ENCODE measurements at places on chromosomes 11 and 22.

DNA sequence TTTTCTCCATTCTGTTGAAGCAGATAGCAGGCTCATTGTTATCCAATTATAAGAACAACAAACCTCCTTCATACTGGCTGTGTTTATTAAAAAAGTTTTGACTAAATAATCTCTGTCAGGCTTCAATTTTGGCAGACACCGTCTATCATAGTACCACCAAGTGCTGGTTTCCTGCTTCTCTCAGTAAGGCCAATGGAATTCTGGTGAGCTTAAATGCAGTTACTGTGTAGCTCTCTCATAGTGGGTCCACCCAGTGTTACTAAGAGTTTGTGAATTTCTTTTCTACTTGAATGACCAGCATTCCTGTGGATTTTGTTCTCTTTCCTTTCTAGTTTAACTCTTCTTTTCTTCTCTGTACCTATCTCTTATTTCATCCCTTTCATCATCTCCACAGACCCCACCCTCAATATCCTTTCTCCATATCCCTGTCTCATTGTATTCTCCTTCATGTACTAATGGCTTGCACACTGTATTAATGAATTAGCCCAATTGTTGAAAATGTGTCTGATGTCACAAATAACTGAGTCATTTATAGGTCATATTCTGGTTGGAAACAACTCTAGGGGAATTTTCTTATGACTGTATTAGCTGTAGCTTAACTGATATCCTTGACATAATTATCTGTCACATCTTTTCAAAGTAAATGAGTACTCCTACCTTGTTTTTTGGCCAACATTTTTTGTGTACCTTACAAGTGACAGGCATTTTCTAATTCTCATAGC is 372.1 kb downstream of the FAT3 start:
- DNase-seq: no peak

DNA sequence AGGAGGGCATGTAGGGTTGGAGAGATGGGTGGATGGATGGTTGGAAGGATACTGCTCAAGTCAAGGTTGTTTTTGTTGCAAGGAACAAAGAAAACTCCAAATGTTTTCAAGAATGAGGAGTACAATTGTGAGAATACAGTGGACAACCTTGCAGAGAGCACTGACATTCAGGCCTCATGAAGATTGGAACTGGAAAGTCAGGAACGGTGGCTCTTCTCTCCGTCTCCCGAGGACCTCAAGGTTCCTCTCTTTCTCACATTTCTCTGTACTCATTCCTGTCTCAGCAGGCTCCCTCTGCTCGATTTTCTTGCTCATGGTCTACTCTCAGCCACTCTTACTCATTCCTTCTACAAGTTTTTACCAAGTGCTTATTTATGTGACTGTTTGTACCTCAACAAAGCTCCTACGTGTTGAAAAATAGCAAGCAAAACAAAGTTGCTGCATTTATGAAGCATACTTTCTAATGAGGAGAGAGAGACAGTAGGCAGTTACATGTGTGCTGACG is 97.6 kb downstream of the SWAP70 start:
- DNase-seq: no peak

DNA sequence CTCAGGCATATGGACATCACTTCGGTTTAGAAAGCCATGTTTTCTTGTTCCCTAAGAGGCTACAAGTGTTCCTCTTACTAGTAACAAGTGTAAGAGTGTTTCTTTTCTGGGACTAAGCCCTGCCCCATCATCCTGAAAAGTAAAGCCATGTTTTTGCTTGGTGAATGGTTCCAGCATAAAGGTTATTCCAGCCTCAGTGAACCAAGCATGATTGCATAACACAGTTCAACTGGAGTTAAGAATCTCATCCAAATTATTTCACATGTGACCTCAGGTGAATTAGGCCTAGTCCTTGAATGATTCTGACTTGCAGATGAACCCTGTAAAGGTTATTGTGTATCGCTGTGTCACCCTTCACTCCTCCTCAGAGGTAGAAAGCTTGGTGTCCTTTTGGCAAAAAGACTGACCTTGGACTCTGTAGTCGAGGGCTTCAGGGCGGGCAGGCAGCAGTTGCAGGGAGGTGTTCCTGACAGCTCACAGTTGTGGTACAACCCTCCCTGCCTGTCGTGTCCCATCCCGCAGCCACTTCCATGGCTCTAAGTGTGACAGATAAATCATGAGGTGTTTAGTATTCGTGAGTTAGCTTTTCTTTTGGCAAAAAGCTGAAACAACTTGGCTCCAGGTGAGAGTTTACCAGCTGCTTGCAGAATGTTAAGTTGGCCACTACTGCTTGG is 321.8 kb downstream of the CADM1 start:
- DNase-seq: no peak

DNA sequence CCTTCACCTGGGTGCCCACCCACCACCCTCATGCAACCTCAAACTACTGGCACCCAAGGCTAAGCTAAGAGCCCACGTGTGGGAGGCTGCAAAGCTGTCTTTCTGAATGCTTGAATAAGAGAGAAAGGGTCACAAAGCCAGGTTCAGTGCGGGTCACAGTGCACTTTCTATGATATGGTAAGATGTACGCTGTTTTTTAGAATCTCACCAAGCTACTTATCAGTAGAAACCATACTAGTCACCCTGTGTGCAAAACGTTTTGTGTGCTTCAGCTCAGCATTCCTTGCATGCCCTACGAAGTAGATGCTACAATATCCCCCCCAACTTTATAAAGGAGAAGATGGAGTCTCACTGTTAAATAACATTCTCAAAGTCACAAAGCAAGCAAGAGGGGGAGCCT is 14.9 kb downstream of the P2RX3 start:
- DNase-seq: no peak

- DNase-seq: no peak
Measured at GRCh38 chr11:43508511-43508918, 149.8 kb downstream of the TTC17 start.

- no peak for DNase-seq
Measured at GRCh38 chr11:122108828-122109227, 7.2 kb downstream of the BLID start.

DNA sequence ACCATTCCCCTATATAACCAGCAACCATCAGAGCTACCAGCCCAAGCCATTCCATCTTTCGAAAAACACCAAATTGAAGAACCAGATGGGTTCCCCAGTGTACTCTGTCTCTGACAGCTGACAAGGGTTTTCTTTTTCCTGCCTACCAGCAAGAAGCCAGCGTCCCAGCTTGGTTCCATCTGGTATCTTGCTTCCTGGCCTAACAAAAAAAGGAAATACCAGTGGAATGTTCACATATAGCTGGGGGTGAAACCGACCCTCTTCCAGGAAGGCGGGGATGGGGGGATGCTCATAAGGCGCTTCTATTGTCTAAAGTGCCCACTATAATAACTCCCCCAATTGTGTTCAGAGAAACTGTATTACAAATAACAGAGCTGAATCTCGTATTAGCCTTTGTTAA is 172.3 kb downstream of the LDLRAD3 start:
- DNase-seq: no peak

- no peak for DNase-seq
Measured at GRCh38 chr11:74326665-74327064, 15.2 kb upstream of the P4HA3 start.

GRCh38 chr11:71486320-71486719 is 33.3 kb downstream of the NADSYN1 start:
- no peak for DNase-seq

DNA sequence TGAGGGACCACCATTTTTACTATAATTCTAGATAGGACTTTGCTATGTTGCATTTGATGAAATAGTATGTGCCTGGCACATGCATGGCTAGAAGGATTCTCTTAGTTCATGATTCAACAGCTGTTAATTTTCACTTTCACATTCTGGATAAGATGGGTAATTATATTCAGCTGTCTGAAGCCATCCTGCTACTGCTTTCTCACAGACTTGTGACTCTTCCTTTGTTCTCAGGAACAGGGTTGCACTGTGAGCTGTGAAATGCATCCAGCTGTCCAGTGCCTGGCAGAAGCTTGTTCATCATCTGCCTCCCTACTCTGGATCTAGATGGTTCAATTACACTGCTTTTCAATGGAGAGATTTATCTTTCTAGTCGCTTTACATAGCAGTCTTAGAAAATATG is 610.1 kb upstream of the ANO5 start:
- no peak for DNase-seq

- no peak for DNase-seq
Measured at GRCh38 chr11:74749127-74749964, 697 bp downstream of the RNF169 start.

- DNase-seq: no peak
Measured at GRCh38 chr11:1198561-1199240, 24.2 kb upstream of the MUC5B start.

Measured in NCI-H446 treated with DMSO at 0.1 percent for 48 hours (cell line).